CD4-positive, alpha-beta T cell treated with Interleukin-17A for 1 hour (primary cell): ENCODE measurements at places on chromosomes 4 and X.
A peak's percentile ranks its signal among the peaks of the same experiment; 100 is the strongest.

GRCh38 chr4:183297675-183298074 is 22.4 kb downstream of the CLDN22 start:
- no peak for DNase-seq

DNA sequence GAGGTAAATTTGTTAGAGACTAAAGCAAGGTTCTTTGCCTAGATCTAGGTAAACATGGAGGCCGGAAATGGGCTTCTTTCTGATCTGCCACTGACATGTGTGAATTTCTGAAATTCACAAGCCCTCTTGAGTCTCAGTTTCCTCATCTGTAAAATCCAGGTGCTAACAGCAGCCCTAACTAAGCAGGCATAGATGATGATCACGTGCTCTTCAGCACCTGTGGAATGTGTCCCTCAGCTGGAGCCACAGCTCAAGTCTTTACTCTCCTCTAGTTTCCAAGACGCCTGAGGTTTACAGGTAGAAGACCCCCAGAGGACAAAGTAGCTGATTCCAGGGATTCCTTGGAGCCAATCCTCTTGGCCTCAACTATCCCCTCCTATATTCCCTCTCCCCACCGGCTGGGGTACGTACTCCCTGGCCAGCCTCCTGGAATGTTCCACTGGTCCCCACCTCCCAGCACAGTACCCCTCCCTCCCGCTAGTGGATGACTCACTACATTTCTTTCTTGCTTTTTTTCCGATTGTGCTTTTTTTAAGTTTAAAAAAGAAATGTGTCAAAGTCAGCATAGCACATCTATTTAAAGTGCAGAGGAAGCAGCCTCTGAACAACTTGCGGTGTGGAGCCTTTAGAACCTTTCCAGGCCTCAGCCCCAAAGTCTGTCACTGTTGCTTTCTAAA is 98.4 kb downstream of the PHKA2 start:
- peak; percentile 3 for DNase-seq

DNA sequence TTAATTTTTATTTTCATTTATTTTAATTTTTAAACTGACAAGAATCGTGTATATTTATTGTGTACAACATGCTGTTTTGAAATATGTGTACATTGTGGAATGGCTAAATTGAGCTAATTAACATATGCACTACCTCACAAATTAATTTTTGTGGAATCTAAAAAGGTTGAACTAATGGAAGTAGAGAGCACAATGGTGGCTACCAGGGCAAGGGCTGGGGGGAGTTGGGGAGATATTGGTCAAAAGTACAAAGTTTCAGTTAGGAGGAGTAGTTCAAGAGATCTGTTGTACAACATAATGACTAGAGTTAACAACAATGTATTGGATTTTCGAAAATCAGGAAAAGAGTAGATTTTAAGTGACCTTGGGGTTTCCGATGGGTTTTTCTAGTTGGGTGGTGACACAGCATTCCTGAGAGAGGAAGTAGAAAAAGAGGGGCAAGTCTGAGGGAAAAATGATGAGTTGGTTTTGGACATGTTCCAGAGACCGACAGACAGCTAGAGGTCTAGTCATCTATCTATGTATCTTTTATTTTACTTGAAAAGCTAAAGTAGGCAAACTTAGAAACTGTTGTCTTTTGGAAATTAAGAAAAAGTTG is 23.2 kb downstream of the APOO start:
- DNase-seq, result no peak

DNA sequence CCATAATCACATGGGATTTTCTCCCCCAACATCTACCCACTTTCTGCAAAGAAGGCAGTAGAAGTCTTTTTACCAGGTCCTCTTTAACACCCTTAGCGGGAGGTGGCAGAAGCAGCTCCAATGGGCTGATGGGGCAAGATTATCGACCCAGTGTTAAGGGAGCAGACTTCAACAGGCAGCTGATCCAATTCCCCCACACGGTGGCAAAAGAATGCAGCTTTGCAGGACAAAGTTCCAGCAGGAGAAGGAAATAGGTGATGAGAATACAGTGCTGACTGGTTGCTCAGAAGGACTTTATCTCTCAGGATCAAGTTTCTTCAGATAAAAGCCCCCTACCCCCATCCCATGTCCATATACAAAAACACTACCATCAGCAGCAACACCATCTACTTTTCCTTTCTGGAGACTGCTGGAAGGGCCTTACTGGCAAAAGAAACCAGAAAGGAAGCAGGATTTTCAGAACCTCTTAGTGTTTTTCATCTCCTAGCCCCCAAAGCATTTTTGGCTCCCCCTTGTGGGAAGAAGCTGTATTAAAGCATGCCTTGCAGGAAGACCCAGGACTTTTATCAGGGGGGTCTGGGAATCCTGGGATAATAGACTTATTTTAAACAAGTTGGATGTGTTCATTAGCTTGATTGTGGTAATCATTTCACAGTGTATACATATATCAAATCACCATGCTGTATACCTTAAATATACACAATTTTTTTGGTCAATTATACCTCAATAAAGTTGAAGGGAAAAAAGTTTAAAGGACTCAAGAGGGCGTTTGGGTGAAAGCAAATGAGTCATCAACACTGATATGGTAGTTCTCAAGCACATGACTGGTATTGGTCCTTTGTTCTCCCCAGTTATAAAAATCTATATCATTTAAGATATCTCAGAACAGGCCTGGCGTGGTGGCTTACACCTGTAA is 146.4 kb downstream of the GPC3 start:
- peak; percentile 6 for DNase-seq

- no peak for DNase-seq
Measured at GRCh38 chr4:64388252-64388651, 21.0 kb downstream of the TECRL start.

GRCh38 chr4:60885011-60885410 is 315.1 kb upstream of the ADGRL3 start:
- DNase-seq, result no peak

DNA sequence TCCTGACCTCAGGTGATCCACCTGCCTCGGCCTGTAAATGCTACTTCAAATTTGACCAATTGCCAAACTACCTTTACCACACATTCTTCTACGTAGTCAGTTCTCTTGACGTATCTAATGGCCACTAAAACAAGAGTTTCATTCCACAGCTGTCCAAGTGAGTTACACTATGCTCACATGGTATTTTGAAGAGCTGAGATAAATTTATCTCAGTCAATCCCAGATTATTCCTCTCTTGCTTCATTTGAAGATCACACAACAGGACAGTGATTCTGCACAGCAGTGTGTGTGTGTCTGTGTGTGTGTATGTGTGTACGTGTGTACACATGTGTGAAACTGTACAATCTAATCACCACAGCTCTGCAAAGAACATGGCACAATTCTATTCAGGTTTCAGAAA is 133.4 kb downstream of the APBB2 start:
- DNase-seq, result no peak

DNA sequence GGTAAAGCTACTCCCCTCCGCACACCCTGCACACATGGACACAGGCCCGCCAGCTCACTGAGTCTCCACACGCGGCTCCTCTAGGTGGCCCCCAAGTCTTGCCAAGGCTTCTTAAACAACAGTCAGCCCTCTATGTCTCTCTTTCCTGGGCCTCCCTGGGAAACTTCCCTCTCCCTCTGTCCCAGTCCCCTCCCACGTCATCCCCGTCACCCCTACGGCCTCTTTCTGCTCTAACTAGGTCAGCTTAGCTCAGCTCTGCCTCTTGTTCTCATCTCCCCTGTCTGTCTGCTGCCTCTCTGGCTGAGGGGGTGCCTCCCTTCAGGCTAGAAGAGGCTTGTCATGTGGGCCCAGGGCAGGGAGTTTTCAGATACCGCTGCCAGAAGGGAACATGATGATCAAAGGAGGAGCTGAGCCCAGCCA is 38.8 kb downstream of the SEPTIN6 start:
- peak; percentile 31 for DNase-seq

DNA sequence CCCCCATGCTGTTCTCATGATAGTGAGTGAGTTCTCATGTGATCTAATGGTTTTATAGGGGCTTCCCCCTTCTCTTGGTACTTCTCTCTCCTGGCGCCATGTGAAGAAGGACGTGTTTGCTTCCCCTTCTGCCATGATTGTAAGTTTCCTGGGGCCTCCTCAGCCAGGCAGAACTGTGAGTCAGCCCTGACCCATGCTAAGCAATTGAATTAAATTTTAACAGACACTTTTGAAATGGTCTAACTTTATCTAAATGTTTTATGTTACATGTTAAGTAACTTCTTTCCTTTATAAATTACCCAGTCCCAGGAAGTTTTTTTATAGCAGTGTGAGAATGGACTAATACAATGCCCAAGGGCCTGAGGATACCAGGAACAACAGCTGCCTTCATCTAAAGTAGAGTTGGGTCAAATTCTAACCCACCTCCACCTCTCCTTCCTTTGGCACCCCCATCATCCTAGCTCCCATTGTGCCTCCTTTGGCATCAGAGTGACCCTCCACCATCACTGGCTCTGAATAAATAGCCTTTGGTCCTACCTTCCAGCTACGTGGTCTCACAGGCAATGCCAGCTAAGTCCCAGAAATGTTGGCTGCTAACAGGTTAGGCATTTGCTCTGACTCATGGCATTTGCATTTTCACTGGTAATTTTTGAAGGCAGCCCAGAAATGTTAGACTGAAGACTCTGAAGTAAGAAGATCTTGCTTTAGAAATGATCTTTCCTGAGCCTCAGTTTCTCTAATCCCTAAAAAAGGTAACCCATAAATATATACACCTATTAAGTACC is 182.1 kb downstream of the MOSPD2 start:
- no peak for DNase-seq
